ENCODE measurements at places on chromosomes 7 and 10.

- no peak for DNase-seq
- H3K27me3 ChIP-seq: no peaks in the 10 kb centered on the region
- H3K27ac ChIP-seq: no peak overlapping the region
- H3K4me3 ChIP-seq: no peak overlapping the region
Measured at GRCh38 chr7:27111042-27111750, 8.7 kb upstream of the HOXA2 start.

GRCh38 chr7:77685233-77685632 is 11.0 kb upstream of the RSBN1L start:
- peaks cover 15% of the 10 kb centered on the region for H3K36me3 ChIP-seq
- H3K27ac ChIP-seq: no peak overlapping the region
- no peak overlapping the region for H3K4me3 ChIP-seq

DNA sequence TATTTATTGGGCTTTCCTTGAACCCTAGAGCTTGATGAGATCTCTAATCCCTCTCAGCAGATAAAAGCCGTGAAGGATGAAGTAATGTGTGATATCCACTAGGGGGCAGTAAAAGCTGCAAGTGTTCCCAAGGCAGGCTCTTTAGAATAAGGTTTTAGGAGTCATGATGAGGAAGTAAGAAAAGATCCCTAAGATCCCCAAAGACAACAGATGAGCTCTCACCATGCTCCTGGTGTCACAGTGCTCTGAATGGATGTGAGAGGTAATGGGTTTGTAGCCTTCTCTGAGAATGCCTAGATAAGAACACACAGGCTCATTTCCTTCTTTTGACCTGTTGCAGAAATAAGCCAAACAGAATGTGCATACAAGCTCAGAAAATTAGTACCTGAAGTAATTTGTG is 70.4 kb upstream of the ITPRID1 start:
- no peaks in the 10 kb centered on the region for H3K4me1 ChIP-seq
- H3K27me3 ChIP-seq: peaks cover 3% of the 10 kb centered on the region
- H3K36me3 ChIP-seq: no peaks in the 10 kb centered on the region
- no peak overlapping the region for H3K27ac ChIP-seq
- H3K4me3 ChIP-seq: no peak overlapping the region
- DNase-seq: peak; percentile 10

DNA sequence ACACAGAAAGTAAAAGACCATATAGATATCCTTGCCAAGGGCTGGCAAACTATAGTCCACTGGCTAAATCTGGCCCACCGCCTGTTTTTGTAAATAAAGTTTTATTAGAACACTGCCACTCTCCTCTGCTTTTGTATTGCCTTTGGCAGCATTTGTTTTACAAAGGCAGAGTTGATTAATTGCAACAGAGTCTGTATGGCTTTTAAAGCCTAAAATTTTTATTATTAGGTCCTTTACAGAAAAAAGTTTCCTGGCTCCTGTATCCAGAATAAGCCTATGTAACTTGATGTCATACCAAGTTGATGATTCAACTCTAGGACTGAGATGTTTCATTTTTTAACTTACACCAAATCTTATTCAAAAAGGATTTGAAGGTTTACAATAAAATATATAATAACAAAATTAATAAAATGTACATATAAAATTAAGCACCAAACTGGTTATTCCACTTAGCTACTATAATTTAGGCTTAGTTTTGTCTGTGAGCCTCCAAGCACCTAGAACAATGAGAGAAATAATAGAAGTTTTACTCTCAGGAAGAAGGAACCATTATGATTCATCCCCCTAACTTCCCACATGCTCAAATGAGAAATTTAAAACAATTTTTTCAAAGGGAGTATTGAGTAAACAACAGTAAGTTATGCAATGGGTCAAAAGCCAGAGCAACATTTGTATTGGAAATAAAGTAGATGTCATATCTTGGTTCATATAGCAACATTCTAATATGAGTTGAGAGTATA is 31.9 kb downstream of the CPED1 start:
- H3K4me3 ChIP-seq: no peak overlapping the region
- H3K27me3 ChIP-seq: peaks cover 7% of the 10 kb centered on the region
- no peak overlapping the region for H3K27ac ChIP-seq
- no peak for DNase-seq
- H3K4me1 ChIP-seq: no peaks in the 10 kb centered on the region

DNA sequence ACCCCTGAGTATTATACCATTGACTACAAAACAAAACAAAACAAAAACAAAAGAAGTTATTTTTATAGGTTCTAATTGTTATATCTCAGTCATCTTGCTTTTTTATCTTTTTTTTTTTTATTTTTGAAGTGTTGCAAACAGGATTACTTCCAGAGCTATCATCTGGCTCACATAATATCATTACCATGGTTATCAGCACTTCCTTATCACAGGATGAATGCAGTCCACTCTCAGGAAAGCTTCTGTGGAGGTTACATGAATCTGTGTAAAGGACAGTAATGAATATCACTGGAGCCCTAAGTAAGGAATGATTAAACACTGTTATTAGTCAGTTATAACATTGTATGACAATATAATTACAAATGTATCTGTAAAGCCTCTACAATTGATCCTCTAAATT is 451.5 kb downstream of the PLXDC2 start:
- H3K27me3 ChIP-seq: no peaks in the 10 kb centered on the region
- H3K27ac ChIP-seq: no peak overlapping the region
- no peaks in the 10 kb centered on the region for H3K4me1 ChIP-seq

DNA sequence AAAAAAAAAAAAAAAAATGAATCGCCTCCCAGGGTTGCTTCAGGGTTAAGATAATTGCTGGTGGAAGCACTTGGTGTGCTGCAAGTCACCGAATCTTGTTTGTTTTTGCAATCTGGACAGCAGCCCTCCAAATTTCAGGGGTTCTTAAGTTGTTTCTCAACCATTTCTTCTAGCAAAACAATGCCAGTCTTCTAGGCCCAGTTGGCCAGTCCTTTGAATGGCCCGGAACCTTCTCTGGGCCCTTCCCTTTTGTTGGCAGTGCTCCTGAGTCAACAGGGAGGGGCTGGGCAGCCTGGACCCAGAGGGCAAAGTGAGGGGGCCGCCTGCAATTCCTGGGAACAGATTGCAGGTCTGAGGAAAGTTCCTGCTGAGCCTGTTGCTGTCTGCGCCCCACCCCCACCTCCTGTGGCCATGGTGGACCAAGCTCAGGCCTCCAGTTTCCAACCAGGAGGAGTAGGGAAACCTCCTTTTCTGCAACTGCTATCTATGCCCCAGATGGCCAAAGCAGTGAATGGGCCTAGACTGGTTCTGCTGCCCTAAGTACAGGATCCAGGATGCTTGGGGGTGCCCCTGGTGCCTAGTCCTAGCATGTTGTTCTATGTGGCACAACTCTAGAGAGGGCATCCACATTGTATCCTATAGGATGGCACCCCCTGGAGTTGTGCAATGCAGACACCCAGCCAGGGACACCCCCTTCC is 31.4 kb upstream of the PDCD4 start:
- no peaks in the 10 kb centered on the region for H3K4me1 ChIP-seq
- DNase-seq: no peak
- H3K27me3 ChIP-seq: peaks cover 4% of the 10 kb centered on the region
- no peaks in the 10 kb centered on the region for H3K36me3 ChIP-seq
- H3K4me3 ChIP-seq: no peak overlapping the region
- H3K27ac ChIP-seq: no peak overlapping the region

DNA sequence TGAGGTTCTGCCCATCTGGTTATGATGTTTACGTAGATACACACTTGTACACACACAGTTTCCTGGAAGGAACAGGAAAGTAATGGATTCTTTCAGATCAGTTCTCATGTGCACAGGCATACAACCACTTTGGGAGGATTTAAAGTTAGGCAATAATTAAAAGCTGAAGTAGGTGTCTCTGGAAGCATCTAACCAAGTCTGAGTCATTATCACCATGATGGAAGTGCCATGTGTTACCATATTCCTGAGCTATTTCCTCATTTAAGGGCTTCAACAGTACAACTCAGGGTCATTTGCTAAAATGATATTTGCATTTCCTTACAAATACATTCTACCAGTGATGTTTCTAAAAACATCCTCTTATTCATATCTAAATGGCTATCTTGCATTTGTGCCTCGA is 41.4 kb upstream of the BET1 start:
- no peaks in the 10 kb centered on the region for H3K36me3 ChIP-seq
- no peak for DNase-seq
- H3K4me3 ChIP-seq: no peak overlapping the region
- H3K27me3 ChIP-seq: peaks cover 3% of the 10 kb centered on the region
- no peak overlapping the region for H3K27ac ChIP-seq
- H3K4me1 ChIP-seq: no peaks in the 10 kb centered on the region

- H3K4me3 ChIP-seq: no peak within 1 kb of the TSS
- H3K27me3 ChIP-seq: no peaks in the 10 kb centered on the region
- no peak for DNase-seq
- peaks cover 11% of the 10 kb centered on the region for H3K4me1 ChIP-seq
Measured at GRCh38 chr10:49610114-49610457, at the start of gene SLC18A3. Gene SLC18A3 (plus strand): TSS chr10:49610310. CDS start chr10:49610741, 431 bp downstream.

DNA sequence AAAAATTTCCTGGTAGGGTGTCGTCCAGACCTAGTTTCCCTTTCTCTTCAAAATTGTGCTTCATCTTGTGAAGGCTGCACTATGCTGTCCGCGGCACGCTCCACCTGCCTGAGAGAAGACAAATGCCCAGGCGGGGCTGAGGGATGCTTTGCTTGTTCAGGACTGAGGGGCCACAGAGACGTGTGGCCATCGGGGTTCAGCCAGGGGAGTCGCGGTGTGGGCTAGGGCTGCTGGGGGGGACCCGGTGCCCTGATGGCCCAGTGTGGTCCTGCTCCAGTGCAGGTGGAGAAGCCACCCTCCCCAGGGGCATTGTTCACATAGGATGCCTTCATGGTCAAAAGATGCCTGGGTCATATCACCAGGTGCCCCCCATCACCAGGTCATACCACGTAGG is 107.8 kb upstream of the SHH start:
- no peaks in the 10 kb centered on the region for H3K4me1 ChIP-seq
- H3K27me3 ChIP-seq: no peaks in the 10 kb centered on the region
- no peaks in the 10 kb centered on the region for H3K36me3 ChIP-seq
- H3K4me3 ChIP-seq: no peak overlapping the region

GRCh38 chr7:117472335-117472734 is 7.5 kb upstream of the CFTR start:
- H3K27ac ChIP-seq: no peak overlapping the region
- peaks cover 20% of the 10 kb centered on the region for H3K4me1 ChIP-seq
- no peak overlapping the region for H3K4me3 ChIP-seq
- DNase-seq: peak; percentile 24
- H3K36me3 ChIP-seq: no peaks in the 10 kb centered on the region

DNA sequence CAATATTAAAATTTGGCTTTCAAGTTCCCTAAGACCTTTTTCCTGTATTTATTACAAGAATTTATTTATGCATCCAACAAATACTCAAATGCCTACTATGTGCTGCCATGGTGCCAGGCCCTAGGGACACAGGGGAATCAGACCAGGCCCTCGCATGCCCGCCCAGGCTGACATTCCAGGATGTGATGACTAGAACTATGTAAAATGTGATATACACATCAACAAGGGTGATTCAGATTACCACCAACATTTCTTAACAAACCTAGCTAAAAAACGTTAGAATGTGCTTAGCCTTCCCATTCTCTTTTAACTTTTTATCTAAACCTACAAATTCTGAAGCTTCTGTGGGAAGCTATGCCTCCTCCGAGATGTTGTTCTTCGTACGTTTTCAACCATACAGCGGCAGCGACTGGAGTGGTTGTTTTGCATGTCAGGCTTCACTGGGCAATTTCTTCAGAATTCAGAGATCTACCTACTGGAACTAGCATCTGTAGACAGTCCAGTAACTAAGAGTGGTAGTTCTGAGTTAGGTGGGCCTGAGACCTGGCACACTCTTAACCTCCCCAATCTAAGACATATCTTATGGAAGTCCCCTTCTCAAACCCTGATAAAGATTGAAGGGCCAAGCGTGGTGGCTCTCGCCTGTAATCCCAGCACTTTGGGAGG is 22.1 kb downstream of the GNA12 start:
- no peaks in the 10 kb centered on the region for H3K36me3 ChIP-seq
- H3K27me3 ChIP-seq: no peaks in the 10 kb centered on the region
- no peaks in the 10 kb centered on the region for H3K4me1 ChIP-seq
- H3K27ac ChIP-seq: no peak overlapping the region

DNA sequence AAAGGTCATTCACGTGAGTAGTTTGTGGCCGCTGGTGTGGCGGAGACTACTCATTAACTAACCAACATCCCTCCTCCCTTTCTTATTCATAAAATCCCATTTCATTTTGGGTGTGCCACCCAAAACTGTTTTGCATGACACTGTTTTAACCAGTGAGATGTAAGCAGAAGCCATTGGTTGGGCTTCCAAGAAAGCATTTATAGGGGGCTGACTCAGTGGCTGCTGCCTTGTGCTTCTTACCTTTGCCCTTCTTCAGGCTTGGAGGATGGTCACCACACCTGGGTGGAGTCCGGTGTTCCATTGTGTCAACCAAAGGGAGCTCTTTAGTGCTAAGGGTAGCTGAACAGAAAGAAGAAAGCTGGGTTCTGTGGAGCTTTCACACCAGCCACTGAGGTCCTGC is 37.2 kb upstream of the EPC1 start:
- H3K27ac ChIP-seq: no peak overlapping the region
- H3K4me3 ChIP-seq: no peak overlapping the region
- peaks cover 24% of the 10 kb centered on the region for H3K4me1 ChIP-seq

GRCh38 chr7:150847536-150847935 is 4.8 kb upstream of the AOC1 start:
- H3K4me1 ChIP-seq: no peaks in the 10 kb centered on the region
- H3K27me3 ChIP-seq: peaks cover 40% of the 10 kb centered on the region
- no peaks in the 10 kb centered on the region for H3K36me3 ChIP-seq
- H3K27ac ChIP-seq: no peak overlapping the region
- DNase-seq: no peak

- H3K27me3 ChIP-seq: no peaks in the 10 kb centered on the region
- no peaks in the 10 kb centered on the region for H3K36me3 ChIP-seq
- H3K27ac ChIP-seq: no peak overlapping the region
Measured at GRCh38 chr10:77297393-77297739, 340.2 kb downstream of the KCNMA1 start.

GRCh38 chr7:87767827-87768226 is 108.3 kb downstream of the SLC25A40 start:
- H3K4me3 ChIP-seq: no peak overlapping the region
- H3K4me1 ChIP-seq: no peaks in the 10 kb centered on the region
- no peak for DNase-seq
- no peak overlapping the region for H3K27ac ChIP-seq
- H3K27me3 ChIP-seq: no peaks in the 10 kb centered on the region

DNA sequence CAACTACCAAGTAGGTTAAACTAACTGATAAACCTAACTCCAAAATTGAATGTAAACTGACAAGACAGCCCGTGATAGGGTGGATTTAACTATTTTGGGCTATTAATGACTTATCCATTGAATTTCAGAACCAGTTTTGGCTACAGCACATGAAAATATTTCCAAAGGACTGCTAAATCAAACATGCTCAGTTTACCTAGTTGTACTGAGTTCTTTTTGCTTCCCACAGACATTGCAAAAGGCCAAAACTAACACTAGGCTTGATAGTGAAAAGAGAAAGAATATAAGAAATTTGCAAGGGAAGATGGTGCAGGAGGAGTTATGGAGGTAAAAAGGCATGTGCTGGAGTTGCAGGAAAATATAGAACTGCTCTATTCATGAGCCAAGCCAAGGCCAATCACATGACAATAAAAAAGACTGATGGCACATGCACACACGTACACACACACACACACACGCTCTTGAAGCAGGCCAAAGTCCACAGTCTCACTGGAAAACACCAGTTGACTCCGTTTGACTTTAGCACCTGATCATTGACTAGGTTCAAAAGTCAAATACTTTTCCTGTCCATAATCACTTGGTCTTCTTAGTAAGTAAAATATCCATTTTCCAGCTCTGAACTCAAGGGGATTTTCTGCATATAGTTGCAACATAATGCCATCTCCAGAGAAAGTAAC is 76.0 kb upstream of the AGBL3 start:
- no peaks in the 10 kb centered on the region for H3K4me1 ChIP-seq
- no peak overlapping the region for H3K27ac ChIP-seq
- H3K36me3 ChIP-seq: no peaks in the 10 kb centered on the region
- no peak for DNase-seq
- H3K27me3 ChIP-seq: peaks cover 3% of the 10 kb centered on the region
